ENCODE measurements at places on chromosomes 2 and 18.

- DNase-seq = peak; percentile 99
Observed at GRCh38 chr2:146239392-146240135, 1605.3 kb upstream of the ACVR2A start.

DNA sequence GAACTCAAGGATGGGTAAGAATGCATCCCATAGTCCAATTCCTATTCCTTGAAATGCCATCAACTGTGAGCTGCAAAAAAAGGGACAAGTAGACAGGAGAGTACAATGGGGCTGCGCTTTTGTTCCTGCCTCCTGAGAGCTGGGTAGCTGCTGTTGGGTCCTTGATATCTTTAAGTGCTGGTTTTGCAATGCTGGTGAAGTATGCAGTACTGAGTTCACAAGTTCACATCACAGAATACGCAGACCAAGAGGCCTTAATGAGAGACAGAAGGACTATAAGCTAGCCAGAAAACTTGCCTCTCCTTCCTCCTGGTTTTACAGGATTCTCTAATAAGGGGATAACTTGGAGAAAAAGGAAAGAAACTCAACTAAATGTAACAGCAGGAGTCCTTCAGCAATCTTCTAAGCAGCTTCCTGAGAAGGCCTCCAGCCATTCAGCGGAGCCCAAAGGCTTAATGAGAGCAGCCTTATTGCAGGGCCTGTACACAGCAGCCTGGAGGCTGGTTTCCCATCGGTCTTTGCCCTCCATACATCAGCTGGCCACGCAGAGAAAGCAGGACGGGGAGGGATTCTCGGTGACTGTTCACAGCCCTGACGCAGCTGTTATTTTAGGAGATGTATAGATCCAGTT lies 293.1 kb downstream of the CDCA7 start:
- DNase-seq = peak; percentile 41

- DNase-seq = no peak
Observed at GRCh38 chr2:234603619-234604018, 106.7 kb upstream of the ARL4C start.

- no peak for DNase-seq
Observed at GRCh38 chr2:240336820-240337427, 98.5 kb upstream of the GPC1 start.

DNA sequence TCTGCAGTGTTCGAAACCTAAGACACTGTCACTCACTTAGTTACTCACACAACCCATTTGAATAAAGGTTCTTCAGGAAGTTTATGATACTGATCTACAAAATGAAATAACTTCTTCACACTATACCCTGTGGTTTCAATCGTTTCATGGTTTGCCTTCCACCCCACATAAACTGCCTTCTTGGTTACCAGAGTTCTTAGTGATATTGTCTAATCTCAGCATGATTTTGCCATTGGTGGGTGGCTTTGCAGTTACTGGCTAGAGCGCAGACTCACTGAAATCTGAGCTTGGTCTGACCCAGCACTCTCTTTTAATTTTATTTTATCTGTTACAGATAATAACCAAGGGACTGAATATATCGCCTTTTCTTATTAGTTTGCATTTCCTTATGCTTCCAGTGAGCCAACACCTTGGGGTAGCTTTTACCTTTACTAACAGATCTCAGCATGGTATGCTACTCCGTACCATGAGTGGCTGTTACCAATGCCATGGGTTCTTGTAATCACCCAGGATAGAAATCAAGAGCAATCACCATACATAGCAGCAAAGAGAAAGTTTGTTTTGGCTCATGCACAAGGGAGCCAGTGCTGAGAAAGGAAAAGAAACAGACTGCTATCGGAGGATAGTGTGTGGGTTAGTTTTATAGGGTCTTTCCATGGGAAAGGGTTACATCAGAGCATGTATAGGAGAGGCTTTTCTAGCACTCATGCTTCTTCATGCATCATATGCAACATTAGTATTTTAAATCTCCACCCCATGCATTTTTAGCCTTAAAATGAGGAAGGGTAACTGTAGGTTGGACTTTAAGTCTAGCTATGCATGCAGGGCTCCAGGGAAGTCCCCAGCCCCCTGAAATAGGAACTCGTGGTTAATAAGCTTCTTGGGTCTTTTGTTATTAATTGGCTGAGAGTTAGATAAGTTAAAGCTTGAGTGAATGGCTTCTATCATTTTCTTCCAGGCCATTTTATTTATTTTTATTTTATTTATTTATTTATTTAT lies 33.3 kb downstream of the ANXA4 start:
- DNase-seq = no peak

GRCh38 chr2:186101616-186102015 lies 363.0 kb downstream of the FSIP2 start:
- no peak for DNase-seq

Measured in skeletal muscle cell (primary cell).